ENCODE measurements at places on chromosomes 6 and 20.

GRCh38 chr20:59920944-59921343 is 12.5 kb downstream of the SYCP2 start:
- no peak for DNase-seq

DNA sequence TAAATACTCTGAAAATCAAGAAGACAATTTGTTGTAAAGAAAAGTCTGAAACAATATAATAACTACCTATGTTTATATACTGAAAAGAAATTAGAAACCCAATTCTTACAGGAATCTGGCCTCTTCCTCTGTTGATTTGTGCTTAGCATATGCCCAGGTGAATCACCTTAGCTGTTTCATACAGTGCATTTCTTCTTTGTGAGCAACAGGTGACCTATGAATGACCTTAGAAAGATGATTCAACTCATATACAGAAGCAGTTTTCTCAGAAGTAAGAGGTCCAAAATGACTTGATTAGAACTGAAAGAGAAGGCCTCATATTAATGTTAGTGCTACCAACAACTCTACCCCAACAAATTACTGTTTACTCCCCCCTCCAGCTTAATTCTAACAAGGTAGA is 419.5 kb upstream of the ID4 start:
- DNase-seq = no peak

DNA sequence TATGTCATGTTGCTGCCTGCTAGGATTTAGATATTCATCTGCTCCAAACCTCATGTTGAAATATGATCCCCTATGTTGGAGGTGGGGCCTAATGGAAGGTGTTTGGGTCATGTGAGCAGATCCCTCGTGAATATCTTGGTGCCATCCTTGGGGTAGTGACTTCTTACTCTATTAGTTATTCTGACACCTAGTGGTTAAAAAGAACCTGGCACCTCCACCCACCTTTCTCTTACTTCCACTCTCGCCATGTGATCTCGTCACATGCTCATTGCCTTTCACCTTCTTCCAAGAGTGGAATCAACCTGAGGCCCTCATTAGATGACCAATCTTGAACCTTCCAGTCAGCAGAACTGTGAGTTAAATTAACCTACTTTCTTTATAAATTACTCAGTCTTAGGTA is 549.4 kb upstream of the SYNCRIP start:
- DNase-seq = no peak

- DNase-seq = no peak
These were observed 35.8 kb upstream of the HLA-C start for GRCh38 chr6:31307669-31308049.

DNA sequence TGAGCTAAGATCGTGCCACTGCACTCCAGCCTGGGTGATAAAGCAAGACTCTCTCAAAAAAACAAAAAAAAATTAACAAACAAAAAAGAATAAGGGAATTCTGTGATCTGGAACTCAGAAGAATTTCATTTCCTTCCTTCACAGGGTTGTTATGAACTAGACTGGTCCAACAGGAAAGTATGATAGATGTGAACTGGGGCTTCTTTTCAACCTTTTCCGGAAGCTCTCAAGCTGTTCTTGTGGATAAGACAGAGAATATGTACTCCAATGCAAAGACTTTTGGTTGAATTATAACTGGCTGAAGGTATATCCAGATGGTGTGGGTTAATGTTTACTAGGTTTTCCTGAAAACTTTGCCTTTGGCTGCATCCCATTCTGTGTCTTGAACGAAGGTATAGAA is 5.3 kb downstream of the RNF8 start:
- DNase-seq = no peak

GRCh38 chr20:10893321-10893720 is 219.5 kb upstream of the JAG1 start:
- DNase-seq = no peak

GRCh38 chr6:51432481-51432880 is 613.8 kb downstream of the TFAP2B start:
- DNase-seq = no peak

GRCh38 chr6:43914272-43915147 is 144.5 kb downstream of the VEGFA start:
- DNase-seq = no peak

DNA sequence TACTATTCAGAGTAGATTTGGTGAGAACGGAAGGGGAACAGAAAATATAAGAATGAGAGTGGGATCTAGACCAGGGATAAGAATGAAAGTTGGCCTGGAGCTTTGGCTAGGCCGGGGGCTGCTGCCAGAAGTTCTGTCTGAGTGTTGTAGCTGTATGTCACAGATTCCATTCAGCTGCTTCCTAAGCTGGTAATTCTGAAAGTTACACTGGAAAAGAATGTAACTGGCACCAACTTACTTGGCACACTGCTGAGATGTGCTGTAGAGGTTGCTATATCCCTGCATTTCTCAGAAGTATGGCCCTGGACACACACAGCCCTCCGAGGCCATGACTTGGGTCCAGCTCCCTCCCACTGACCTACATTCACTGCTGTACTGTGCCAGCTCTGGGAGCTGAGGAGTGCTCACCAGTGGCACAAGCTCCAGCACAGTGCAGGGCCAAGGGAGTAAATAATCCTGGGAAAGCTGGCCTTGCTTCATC is 25.8 kb upstream of the TMEM217 start:
- DNase-seq = peak; percentile 66

DNA sequence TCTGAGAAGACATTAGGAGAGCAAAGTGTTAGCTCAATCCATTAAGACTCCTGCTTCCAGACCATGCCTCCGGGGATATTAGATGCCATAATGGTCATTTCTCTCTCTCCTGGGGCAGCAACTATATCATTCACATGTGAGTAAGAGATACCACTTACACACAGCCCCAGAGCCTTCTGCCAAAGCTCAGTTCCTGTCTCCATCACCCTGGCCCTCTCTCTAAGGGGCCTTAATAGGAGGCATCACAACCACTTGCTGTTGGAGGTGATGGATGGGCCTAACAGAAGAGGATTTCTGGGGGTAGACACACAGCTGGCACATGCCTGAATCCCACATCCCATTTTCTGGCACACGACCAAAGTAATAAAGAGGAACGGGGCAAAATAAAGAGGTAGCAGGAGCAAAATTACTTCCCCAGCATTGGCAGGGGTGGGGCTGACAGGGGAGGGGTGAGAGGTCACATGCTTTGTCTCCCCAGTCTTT is 34.0 kb upstream of the VSTM2L start:
- no peak for DNase-seq

DNA sequence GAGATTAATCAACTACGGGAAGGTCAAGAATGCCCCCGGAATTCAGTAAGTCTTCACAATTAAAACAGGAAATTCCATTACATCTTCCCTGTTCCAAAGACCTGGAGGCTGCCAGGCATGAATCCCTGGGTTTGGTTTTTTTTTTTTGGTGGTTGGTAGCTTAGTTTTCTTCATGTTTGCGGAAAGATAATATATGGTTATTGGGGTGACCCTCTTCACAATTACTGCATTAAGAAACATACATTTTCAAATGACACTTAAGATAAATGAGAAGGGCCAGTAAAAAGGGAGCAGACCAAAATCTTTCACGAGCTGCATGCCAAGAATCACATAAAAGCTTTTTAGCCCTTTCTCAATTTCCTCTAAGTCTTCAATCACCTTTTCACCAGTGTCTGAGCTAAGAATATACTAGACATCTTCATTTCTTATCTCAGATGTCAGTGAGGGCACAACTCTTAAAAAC is 64.0 kb downstream of the KIF13A start:
- no peak for DNase-seq

- DNase-seq = no peak
These were observed 20.1 kb upstream of the MTCL3 start for GRCh38 chr6:127539272-127539671.

GRCh38 chr6:166617359-166617758 is 9.7 kb downstream of the RPS6KA2 start:
- DNase-seq = no peak

GRCh38 chr6:106182455-106182854 is 96.3 kb downstream of the PRDM1 start:
- DNase-seq = no peak

DNA sequence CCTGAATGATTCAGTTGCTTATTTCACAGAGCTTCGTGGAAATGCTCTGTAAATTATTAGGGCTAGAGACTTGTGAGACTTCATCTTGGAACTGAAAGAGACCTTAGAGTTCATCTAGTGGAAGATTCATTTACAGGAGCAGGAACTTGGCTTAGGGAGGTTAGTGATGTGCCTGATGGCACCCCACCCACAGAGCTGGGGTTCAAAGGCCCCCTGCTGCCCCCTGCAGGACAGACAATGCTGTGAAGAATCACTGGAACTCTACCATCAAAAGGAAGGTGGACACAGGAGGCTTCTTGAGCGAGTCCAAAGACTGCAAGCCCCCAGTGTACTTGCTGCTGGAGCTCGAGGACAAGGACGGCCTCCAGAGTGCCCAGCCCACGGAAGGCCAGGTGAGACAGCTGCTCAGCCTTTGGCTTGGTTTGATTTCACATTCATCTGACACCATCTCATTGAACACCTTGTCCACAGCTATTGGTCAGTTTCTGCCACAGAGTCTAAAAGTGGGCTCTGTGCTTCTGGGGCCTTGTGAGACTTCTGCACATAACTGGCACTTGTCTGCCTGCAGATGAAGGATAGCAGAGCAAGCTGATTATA is 25.1 kb downstream of the MYBL2 start:
- DNase-seq = peak; percentile 32

- no peak for DNase-seq
These were observed 41.0 kb upstream of the HMGA1 start for GRCh38 chr6:34195726-34196115.

- DNase-seq = no peak
These were observed 6.1 kb downstream of the DNPH1 start for GRCh38 chr6:43223175-43223574.

DNA sequence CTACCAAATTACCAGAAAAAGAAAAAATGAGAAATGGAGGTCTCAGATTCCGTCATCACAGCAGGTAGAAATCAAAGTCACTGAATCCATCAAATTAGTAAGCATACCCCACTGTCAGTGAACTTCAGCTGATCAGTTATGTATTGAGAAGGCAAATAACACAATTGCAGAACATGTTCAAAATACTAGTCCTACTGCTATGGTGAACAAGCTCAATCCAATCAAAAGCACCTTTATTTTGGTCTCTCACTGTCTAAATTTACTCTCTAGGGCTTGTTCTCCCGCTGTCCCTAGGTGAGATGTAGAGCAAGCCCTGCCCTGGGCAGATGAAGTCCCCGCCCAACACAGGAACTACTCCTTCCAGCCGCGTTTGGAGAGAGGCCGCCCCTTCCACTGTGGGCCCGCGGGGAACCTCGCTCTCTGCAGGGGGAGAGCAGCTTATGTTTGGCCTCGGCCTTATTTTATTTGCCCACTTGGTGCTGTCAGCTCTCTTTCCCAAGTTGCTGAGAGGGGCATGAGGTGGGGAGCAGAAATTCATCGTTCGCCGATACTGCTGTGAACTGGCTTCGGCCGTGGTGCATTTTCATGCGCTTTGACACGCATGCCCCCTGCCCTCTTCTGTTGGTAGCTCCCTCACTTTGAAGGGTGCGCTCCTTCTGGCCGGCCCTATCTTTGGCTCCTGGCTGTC is 14.3 kb upstream of the MAP1LC3A start:
- no peak for DNase-seq

DNA sequence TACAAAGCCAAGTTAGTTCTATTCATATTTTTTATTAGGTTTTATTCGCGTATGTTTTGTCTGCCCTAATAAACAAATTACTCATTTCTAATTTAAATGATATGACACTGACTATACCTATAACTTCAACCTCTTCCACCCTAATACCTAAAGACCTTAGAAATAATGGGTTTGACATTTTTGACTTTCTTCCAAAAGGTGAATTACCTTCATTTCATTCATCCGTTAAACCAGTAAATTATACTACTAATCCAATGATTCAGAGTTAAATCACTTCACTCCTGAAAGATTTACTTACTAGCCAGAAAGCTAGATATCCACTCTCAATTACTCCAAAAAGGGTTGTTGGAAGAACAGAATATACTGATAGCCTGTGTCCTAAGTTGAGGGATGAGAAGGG is 5.2 kb downstream of the MRPS10 start:
- no peak for DNase-seq

DNA sequence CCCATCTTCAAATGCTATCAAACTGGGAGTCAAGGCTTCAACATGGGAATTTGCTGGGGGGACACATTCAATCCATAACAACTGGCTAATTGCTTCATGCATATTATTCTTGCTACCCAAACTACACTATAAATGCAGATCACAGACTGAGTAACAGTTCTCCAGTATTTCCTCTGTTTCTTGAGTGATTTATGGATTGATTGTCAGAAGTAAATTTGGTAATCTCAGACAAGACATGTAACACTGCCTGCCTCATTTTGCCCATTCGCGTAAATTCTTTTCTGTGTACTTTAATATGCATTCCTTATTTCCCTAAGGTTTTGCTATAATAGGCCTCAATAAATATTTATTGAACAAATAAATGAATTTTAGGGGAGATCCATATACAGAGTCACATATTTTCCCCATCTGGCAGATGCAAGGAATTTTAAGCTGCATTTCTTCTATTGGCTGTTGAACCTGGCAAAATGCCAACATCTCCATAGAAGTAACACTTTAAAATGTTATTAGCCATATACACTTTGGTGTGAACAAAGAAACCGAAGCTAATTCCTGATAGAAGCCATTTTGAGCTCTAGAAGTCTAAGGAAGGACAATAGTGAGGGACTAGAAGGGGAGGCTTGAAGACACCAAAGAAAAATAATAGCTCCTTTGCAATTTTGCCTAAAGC is 98.2 kb downstream of the QRSL1 start:
- DNase-seq = no peak

DNA sequence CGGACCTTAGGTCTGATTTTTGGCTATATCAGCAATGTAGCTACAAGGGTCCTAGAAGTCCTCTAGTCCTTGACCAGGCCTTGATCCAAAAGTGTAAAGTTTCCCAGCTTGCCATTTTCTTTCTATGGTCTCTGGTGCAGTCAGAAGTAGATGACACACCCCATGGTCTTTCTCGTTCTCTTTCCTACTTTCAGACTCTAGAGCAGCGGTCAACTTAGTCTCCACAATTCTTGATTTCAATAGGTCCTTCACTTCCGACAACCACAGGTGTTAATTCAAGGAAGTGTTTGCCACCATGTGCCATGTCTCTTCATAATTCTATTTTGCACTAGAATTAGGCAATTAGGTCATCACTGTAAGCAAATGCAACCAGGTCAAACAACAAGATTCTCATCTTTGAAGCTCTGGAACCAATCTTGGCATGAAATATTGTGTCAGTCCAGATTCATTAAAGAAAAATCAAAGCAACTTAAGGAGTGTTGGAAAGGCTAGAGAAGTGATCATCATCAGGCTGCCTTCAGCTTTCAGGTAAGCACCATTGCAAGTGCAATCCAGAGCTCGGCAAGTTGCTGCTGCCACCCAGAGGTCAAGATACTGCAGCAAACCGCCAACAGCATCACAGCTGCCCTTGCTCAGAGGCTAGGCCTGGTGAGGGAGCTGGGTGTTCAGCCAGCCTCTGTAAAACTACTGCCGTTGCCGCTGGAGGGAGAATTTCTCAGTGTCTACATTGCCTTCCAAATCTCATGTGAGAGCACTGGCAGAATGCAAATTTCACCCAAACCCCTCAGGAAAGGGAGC is 5.6 kb upstream of the SYNE1 start:
- DNase-seq = peak; percentile 60

DNA sequence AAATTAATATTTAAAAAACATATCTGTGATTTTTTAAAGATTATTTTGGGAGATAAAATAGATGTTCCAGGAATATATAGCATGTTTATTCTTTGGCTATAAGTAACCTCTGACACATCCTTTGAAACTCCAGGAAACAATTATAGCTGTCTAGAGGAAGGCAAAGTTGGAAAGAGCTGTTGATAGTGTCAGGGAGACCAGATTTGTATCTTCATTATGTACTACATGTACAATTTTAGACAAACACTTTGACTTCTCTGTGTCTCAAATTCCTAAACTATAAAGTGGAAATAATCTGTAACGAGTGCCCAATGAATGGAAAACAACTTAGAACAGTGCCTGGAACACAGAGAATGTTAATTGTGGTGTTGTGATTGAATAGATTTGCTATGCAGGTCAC is 25.6 kb upstream of the ADGRG6 start:
- DNase-seq = no peak

Data from hypothalamus (tissue), 51 donors.